ENCODE measurements at places on chromosomes 12 and 14.

- DNase-seq = no peak
Measured at GRCh38 chr14:91484744-91485143, 25.4 kb downstream of the PPP4R3A start.

GRCh38 chr12:52417740-52418139 lies 11.6 kb upstream of the KRT82 start:
- DNase-seq = peak; percentile 89

- DNase-seq = peak; percentile 83
Measured at GRCh38 chr12:76919383-76920171, 40.8 kb upstream of the CSRP2 start.

DNA sequence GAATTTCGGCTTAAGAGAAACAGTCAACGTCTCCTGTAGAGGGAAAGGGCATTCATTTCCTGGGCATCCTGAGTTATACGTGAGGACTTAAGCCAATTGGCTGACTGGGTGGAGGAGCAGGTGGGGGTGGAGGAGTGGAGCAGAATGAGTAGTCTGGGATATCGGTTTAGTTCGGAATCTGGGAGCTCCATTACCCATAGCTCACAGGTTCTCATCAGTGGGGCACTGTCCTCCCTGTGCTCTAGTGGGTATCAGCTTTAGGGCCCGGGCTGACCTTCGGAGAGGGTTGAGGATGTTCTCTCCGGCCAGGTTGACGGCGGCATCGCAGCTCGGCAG lies 704 bp downstream of the SDR39U1 start:
- DNase-seq = peak; percentile 81

GRCh38 chr14:102058146-102058545 lies 28.7 kb downstream of the HSP90AA1 start:
- DNase-seq = no peak
